ENCODE measurements at places on chromosomes 1 and 21.

DNA sequence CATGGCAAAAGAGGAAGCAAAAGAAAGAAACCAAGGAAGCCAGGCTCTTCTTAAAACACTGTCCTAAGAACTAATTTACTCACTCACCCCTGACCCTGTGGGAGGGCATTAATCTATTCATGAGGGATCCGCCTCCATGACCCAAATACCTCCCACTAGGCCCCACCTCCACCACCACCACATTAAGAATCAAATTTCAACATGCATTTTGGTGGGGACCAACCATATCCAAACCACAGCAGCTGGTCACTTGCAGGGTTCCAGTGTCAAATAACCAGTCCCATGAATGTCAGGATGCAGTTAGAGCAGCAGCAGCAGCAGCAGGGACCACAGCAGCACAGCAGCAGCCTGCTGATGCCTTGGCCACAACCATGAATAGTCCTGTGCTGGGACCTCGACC, 83.8 kb downstream of the ZC3H11B start:
- no peak for DNase-seq

DNA sequence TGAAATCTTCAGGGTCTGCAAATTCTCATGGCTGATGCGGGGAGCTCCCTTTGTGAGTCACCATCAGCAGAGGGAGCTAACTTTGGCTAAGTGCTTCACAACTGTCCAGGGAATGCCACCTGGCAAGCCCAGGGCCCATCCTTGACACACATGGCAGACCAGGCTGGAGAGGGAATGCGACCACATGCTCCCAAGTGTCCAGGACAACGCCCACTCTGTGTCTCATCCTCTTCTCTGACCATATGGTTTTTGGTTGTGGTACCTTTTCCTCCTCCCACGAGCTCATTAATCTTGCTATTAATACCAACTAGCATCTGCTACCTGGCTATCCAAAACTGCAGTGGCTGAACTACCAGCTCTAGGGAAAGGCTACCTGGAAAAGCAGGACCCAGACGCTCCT, 37.1 kb upstream of the CLSTN1 start:
- DNase-seq = no peak

- peak; percentile 73 for DNase-seq
Measured at GRCh38 chr1:10399444-10399941, 629 bp downstream of the PGD start.

DNA sequence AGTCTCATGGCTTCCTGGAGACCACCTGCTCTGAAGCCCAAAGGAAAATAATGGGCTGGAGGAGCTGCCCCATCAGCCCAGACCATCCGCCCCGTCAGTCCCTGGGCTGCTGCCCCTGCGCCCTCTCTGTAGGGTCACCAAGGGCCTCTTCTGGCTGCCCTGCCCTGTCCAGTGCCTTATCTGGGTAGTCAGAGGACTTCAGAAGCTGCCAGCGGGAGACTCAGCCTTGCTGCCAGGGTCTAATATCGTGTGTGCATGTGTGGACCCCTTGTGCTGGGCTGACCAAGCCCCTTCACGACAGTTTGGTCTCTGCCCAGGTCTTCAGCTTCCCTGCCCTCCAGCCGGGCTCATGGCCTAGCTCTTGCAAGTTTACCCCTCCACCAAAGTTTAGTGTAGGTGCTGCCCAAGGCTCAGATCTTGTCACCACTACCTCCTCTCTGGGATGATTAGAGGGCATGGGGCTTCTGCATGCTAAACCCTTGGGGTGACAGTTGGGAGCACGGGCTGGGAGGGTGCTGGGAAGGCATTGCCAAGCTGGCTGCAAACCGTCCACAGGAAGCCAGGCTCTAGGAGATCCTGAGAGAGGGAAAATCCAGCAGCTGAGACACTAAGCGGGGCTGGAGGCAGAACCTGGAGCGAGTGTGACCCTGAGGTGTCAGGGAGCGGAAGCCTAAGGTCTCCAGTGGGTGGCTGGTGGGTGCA, 20.6 kb downstream of the NENF start:
- no peak for DNase-seq

DNA sequence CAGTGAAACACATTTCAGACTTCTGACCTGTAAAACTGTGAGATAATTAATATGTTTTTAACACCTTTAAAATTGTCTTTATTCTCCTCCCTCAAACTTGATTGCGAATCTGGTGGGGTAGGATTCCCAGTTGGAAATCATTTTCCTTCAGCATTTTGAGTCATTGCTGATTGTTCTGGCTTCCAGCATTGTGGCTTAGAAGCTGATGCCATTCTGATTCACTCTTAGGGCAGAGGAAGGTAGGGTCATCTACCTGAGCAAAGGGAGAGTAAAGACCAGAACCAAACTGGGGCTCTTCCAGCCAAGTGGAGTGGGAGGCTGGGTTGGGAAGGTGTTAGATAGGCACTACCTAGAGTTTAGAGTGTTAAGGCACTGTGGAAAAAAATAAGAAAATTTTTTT, 61.2 kb downstream of the MPZL1 start:
- DNase-seq = no peak

GRCh38 chr1:233945573-233945972, 41.1 kb downstream of the SLC35F3 start:
- DNase-seq = peak; percentile 79

- no peak for DNase-seq
Measured at GRCh38 chr1:225808136-225808535, 1.8 kb upstream of the EPHX1 start.

GRCh38 chr1:84719543-84720217, 29.4 kb upstream of the SSX2IP start:
- peak; percentile 31 for DNase-seq

All from astrocyte of the hippocampus (primary cell).